Keratinocyte (primary cell): ENCODE measurements at places on chromosomes 7 and 10. TPM values are rescaled to one million over a fixed set of nuclear protein-coding genes. Genes with fewer than 3 reads are reported as not detected.

DNA sequence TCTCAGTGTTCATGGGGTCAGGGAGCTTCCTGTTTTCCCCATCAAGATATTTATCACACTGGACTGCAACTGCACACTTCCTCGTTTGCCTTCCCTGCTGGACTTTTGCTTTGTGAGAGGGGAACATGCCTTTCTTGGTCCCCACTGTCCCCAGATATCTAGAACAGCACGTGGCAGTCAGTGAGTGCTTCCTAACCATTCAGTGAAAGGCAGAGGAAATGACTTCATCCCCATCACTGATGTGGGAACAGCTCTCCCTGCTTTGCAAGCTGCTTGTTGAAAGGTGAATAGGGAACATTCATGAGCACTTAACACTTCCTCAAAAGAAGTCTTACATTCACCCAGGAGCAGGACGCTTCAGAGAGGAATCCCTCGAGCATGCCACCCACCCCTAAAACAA, 135.4 kb downstream of the MYOF start:
- no peak for DNase-seq

DNA sequence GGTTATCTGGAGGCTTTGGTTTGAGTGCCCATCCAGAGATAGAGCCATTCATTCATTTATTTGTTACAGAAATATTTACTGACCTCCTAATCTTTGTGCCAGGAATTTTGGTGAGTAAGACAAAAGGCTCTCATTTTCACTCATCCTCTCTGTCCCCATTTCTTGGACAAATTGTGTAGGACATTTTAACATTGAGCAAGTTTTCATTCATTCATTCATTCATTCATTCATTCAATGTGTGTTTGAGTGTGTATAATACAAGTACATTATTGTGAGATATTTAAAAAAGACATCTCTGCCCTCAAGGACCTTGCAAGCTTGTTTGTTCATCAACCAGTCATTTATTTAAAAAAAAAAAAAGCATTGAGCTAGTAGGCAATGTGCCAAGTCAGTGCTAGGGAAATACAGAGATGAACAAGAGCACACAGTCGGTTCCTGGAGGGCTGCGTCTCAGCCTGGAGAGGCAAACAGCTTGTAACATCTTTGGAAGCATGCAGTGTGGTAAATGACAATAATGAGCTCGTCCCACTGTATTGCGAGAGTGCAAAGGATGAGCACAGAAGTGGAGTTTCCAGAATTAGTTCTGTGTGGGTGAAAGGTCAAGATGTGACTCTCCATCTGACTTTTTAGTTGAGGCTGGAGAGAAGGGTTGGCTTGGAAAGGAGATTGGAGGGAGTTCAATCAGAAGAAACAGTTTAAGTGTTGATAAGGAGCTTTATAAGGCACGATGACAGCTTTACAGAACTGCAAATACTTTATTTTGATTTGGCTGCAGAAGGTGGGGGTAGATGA, 50.5 kb upstream of the HBP1 start:
- no peak for DNase-seq

- no peak for DNase-seq
Observed at GRCh38 chr7:19403691-19404090, 258.5 kb upstream of the FERD3L start.

- DNase-seq: no peak
Observed at GRCh38 chr10:88063861-88064557, 200.6 kb downstream of the PTEN start.

GRCh38 chr7:95255691-95256090, 68.6 kb downstream of the PON1 start:
- no peak for DNase-seq

DNA sequence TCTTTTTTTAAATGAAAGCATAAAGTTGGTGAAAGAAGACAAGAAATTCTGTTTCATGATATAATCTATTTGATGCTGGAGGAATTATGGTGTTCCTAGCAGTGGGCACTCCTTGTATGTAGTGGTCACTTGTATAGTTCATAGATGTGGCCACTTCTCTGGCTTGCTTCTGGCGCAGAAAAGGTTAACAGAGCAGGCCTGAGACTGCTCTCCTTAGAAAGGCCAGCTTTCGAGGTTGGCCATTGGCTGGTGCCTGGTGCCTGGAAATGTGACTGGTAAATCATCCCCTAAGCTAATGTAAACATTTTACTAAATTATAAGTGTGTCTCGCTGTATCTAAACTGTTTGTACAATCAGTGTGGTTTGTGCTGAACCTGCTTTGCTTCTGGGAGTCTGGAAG, 276.1 kb downstream of the PHTF2 start:
- no peak for DNase-seq

DNA sequence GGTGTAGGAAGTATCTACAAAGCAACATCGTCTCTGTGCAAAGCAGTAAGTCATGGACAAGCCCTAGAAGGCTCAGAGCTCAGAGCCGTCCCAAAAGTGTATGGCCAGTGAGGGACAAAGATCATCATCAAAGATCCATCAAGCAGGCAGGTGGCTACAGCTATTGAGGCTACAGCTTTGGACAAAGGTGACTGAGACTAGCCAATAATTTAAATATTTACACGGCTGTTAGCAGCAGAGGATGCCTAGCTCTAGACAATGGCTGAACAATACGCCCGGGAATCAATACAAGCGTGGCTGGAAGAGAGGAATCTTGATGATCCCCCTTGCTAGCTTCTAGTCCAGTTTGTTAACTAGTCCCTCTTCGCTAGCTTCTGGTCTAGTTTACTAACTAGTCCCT, 17.9 kb downstream of the NMT2 start:
- no peak for DNase-seq

DNA sequence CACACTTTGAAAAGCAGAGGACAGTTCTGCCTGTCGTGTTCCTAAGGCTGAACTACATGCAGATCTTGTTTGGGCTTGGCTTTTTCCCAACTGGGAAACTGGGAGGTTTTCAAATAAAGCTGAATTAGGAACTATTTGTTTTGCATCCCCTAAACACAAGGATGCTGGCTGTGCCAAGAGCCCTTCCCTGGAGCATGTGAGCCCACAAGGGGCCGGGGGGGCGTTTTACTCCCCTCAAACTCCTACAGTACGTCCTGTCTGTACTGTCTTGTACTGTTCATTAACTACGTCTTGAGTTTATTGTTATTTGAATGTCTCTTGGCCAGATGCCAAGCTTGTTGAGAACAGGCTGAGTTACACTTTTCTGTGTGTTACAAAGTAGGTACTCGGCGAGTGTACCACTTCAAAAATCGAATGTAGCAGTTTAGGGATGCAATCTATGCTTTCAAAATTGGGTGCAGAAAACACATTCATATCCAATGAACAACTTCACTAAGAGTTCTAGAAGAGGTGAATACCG, 94.9 kb downstream of the GFRA1 start:
- DNase-seq: no peak

DNA sequence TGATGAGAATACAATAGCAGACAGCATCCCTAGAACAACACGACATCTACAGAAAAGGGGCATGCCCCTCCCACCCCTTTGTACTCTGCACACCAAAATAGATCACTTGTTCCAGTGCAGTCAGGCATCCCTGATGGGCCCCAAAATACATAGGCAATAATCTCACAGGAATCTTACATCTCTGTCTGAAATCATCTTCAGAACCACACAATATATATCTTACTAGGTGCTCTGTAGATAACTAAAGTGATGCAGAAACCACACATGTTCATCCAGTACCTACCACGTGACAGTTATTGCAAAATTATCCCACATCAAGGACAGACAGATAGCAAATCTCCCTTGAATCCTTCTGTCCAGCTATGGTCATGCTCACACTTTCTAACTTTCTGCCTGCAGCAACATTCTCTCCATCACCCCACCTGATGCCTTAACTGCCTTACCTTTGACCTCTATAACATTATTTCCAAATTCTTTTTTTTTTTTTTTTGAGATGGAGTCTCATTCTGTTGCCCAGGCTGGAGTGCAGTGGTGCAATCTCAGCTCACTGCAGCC, 30.7 kb downstream of the ST8SIA6 start:
- DNase-seq: no peak

DNA sequence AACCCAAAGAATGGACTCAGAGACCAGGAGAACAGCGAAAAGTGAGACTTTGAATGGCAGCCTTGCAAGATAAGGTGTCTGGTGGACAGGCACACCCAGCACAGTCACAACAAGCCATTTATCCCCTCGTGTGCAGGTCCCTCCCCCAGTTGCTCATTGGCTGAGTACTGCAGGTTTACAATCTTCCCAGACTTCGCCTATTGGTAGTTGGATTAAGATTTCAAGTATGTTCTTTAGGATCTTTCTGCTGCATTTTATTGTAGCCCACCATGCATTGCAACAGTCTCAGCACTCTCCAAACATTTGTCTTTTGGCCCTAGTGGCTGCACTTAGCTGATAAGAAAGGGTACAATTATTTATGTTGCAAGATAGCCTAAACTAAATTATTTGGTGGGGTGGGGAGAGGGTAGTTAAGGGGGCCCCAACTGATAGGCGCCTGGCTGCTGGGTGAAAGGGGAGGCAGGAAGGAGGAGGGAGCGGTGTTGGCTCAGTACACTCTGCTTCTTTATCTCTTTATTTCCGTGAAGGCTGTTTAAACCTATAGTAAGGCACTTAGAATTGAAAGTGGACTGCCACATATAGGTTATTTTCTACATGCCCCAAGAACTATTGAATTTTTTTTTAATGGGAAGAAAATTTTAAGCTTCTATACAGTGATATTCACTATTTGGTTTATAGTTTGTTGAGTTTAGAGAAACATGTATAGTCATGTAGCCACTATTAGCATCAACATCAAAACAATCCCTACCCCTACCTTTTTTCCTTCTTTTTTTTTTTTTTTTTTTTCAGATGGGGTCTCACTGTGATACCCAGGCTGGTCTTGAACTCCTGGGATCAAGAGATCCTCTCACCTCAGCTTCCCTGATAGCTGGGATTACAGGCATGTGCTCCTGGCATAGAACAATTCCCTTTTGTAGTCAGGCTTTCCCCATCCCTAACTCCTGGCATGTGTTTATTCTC, 54.2 kb downstream of the GUSB start:
- no peak for DNase-seq

DNA sequence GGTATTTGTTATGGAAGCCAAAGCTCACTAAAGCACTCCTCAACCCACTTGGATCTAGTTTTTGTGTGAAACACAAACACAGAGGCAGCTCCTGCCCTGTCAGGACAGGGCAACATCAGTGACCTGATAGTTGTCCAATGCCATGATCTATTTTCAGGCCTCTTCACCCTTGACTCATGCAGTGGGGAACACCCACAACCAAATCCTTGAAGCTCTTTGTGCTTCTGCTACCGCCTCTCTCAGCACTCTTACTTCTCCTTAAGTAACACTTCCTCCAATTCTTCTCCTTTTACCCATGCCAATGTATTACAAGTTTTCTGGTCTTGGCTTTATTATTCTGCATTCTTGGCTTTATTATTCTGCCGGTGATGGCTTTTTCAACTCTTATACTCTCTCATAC, 425.3 kb downstream of the INHBA start:
- DNase-seq: no peak

- no peak for DNase-seq
Observed at GRCh38 chr7:141362580-141363435, 188.4 kb upstream of the AGK start.

DNA sequence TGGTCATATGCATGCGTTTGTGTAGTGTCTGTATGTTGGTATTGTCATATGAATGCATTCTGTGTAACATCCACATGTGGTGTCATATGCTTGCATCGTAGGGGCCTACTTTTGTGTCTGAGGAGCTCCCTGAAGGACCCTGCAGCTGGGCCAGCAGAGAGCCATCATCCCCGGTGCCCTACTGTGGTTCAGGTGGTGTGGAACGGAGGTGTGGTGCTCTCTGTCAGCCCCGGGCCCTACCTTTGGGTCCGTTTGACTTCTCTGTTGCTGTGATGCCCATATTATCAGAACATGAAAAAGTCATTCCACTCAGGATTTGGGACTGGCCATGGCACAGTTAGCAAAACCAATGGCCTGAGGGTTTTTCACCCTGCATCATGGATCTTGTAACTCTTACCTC, 217.9 kb downstream of the ADARB2 start:
- no peak for DNase-seq

DNA sequence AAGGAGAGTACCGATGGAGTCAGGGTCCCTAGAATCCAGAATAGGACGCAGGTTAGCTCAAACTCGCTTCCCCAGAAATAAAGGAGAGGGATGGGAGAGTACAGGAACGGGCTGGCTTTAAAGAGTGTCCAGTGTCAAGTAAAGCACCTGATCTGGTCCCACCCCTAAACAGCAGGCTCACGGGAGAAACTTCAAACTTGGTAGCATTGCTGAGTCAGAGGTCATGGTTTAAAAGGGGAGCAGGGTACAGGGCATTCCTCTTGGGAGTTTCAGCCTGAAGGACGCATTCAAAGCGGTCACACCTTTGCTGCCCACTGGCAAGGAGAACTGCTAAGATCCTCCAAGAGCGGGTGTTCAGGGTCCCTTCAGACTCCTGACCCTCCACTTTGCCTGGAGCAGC, 140.7 kb downstream of the GLI3 start:
- DNase-seq: no peak

Gene LLCFC1
- not detected in 3 replicates for polyA plus RNA-seq

Gene SLC18A2
- not detected in 3 replicates for polyA plus RNA-seq

Gene EBF3
- 0.01 to 0.05 TPM in 2 of 3 replicates, not detected in the other for polyA plus RNA-seq

Gene PNLIP
- polyA plus RNA-seq: not detected in 3 replicates

Gene SPDYE9
- polyA plus RNA-seq: not detected in 3 replicates

Gene ARL3
- 7.0 to 10.7 TPM (median 9.2 TPM) in 3 replicates for polyA plus RNA-seq

Gene GSAP
- 2.8 to 5.4 TPM (median 5.0 TPM) in 3 replicates for polyA plus RNA-seq

Gene DNAJC12
- 0.31 to 0.45 TPM (median 0.31 TPM) in 3 replicates for polyA plus RNA-seq

Gene CYP2C8
- 0.07 to 0.16 TPM (median 0.10 TPM) in 3 replicates for polyA plus RNA-seq

Gene FKBP9
- polyA plus RNA-seq: 72.6 to 173 TPM (median 92.2 TPM) in 3 replicates

Gene GRID1
- 0.01 to 0.03 TPM (median 0.03 TPM) in 3 replicates for polyA plus RNA-seq

Gene TMEM196
- polyA plus RNA-seq: not detected in 3 replicates

Gene STEAP2
- 2.0 to 3.9 TPM (median 3.4 TPM) in 3 replicates for polyA plus RNA-seq

Gene NKX2-3
- not detected in 3 replicates for polyA plus RNA-seq
